ENCODE measurements at places on chromosomes 1 and 21.

DNA sequence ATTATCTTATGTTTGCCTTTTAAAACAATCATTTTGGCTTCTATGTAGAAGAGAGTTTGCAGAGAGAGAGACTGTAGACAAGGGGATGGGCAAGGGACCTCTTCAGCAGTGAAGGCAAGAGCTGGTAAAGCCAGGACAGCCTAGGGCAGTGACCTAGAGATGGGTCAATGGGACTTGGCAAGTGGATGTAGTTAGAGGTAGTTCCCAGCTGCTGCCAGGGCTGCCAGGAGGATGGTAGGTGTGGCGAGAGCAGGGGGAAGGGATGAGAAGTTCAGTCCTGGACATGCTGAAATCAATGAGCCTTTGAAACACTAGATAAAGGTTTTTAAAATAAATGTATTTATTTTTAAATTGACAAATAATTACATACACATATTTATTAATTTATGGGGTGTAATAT, 6.4 kb upstream of the SPRR5 start:
- no peak for DNase-seq

GRCh38 chr1:87279536-87279875, 49.2 kb upstream of the LMO4 start:
- no peak for DNase-seq

DNA sequence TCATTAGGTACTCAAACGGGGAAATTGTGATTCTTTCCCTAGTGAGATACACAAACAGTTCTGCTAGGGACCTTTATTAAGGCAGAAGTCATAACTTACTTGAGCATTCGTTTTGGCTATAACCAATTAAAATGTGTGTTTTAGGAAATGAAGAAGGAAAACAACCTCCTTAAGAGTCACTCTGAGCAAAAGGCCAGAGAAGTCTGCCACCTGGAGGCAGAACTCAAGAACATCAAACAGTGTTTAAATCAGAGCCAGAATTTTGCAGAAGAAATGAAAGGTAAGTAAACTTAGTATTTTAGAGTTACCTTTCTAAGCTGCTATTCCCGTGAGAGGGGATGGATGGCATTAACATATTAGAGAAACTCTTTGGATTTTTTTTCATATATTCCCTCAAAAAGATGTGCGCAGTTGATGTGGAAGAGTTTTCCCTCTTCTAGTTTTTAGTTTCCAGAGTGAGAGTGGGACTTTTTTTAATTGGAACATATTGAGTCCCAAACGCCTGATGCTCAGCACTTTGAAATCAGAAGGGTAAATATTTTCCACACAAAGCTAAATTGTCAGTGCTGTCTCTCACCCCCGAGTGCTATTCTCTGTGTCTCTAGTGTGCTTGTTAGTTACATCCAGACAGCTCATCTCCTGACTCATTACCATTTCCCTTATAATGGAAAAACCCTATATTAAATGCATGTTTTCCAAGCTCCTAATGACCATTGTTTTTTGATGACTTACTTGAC, 34.9 kb downstream of the CENPF start:
- DNase-seq = no peak

GRCh38 chr1:228939001-228939691, 203.9 kb downstream of the RHOU start:
- DNase-seq = no peak

DNA sequence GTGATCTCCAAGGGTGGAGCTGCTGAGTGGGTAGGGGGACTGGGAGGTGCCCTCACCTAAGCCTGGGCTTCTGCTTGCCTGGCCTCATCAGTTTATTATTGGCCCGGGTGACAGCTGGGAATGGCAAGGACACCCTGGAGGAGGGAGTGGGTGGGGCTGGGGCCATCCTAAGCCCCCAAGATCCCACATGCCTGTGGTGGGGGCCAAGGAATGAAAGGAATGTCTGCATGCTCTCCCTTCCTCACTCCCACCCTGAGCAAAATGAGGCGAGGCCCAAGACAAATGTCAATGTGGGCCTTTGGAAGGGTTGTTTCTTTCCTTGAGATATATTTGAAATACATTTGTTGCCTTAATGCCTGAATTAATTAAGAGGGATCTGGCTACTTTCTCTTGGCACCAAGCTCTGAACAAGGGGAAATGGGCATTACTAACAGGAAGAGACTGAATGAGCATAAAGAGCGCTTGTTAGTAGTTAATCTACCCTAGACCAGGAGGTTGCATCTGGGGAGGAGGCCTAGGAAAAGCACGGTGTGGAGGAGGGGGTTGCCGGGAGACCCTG, 19.7 kb upstream of the CHI3L1 start:
- no peak for DNase-seq

GRCh38 chr1:53543130-53543777, 84.1 kb downstream of the DMRTB1 start:
- DNase-seq = no peak

DNA sequence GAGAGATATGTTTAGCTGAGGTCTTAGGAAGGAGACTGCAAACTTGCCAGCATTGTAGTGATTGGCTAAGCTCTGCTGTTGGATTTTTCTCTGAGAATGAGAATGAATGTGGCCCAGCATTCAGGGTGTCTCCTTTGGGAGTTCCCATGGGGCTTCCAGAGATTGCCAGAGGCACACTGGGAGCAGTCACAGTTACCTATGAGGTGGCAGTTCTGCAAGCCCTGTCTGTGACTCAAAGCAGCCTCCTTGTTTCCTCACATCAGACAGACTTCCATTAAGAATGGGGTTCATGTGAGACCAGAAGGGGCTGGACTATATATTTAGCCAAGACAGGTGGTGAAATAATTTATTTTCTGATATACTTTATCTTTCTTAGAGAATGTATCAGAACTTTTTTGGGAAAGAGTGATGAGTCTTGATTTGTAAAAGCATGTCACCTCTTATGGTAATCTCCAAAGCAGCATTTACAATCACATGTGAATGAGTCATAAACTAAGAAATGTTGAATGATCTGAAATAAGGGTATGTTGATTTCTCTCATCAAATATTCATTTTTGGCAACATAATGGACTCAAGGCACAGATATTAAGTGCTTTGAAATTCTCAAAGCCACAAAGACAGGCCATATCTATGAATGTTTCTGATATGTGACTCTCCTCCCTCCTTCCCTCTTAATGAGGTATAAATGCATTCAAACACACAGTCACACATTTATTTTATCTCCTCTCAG, 9.5 kb upstream of the SLC19A2 start:
- no peak for DNase-seq

DNA sequence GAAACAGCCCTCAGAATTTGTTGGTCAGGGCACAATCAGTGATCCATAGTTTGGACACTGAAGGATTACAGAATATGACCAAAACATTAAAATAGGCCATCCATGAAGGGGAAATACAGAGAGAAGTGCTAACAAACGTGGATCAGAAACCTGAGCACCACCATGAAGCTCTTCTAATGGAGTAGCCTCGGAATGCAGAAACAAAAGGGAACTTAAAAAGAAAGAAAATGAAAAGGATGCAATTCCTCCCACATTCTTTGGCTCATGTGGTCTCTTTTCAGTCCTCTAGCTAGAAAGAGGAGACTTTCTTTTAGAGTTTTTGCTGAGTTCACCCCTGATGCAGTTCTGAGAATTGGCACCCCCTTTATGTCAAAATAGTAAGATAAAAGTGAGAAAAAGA, 989.8 kb upstream of the B3GALT2 start:
- no peak for DNase-seq

DNA sequence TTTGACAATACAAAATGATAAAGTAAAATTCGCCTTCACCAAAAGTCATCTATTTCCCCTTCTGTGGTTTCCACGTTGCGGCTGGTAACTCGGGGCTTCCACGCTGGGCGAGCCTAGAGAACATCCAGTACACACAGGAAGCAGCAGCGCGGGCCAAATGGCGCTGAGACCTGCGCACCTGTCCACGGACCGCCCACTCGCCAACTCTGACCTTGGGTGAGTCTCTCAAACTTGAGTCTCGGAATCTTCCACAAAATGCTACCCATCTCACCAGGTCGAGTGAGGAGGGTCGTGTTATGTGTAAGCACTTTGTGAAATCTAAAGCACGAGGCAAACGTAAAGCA, 820 bp upstream of the TTF2 start:
- DNase-seq = peak; percentile 66

- no peak for DNase-seq
Measured at GRCh38 chr1:5479876-5480646, 512.2 kb downstream of the NPHP4 start.

- no peak for DNase-seq
Measured at GRCh38 chr21:16796776-16797175, 716.1 kb upstream of the CXADR start.

DNA sequence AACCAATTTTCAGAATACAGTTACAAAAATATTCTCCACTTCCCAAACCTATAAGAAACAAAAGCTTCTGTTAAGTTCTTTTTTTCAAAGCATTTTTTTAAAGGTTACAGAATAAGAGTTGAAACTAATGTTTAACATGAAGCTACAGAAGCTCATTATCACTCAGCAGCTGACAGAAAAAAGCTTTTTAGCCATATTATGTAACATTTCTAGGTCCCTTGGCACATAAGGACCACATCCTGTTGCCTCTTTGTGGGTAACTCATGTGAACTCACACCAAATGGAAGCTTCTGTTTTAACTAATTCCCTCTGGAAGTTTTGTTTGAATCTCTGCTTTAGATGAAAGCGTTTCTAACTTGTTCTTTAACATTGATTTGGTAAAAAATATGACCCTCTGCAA, 242.5 kb upstream of the TMPRSS15 start:
- no peak for DNase-seq

- DNase-seq = no peak
Measured at GRCh38 chr1:220426989-220427388, 100.9 kb upstream of the MARK1 start.

GRCh38 chr1:234942879-234943506, 185.6 kb downstream of the TOMM20 start:
- no peak for DNase-seq

GRCh38 chr1:224082146-224082545, 31.8 kb upstream of the FBXO28 start:
- no peak for DNase-seq

DNA sequence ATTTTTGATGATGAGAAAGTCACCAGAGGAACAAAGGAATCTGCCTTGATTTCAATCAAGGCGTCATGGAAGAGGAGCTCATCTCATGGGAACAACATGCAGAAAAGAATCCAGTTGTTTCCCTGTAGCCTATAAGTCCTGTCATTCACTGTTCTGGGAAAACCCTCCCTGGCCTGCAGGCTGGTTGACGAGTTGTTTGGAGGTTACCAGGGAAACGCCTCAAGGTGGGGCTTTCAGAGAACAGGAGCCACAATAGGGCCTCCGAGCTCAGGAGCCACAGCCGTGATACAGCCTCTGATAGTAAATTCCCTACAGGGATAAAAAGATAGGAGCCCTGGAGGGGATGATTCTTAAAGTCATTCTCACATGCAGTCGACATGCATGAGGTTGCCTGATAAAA, 135.2 kb downstream of the PSMG1 start:
- no peak for DNase-seq

GRCh38 chr1:154178911-154179811, 12.7 kb downstream of the TPM3 start:
- DNase-seq = no peak

Data from CD4-positive, alpha-beta memory T cell (primary cell).